Kidney (tissue), 22 donors: ENCODE measurements at places on chromosomes 6 and 20.

DNA sequence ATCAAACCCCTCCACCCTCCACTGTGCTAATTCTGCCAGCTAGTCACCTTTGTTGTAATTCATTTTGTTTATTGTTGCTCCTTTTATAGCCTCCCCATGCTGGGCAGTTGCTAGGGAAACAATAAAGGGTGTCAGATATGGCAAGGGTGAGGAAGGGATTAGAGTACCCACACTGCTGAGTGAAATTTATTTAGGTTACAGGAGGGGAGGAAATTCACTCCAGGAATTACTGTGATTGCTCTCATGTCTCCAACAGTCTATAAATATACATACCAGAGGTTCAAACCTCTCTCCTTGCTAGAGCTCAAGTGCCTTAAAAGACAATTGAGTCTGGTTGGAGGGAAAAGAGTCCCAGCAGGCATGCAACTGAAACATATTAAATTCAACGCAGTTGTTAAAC lies 90.6 kb upstream of the ADGRF1 start:
- no peak for DNase-seq

DNA sequence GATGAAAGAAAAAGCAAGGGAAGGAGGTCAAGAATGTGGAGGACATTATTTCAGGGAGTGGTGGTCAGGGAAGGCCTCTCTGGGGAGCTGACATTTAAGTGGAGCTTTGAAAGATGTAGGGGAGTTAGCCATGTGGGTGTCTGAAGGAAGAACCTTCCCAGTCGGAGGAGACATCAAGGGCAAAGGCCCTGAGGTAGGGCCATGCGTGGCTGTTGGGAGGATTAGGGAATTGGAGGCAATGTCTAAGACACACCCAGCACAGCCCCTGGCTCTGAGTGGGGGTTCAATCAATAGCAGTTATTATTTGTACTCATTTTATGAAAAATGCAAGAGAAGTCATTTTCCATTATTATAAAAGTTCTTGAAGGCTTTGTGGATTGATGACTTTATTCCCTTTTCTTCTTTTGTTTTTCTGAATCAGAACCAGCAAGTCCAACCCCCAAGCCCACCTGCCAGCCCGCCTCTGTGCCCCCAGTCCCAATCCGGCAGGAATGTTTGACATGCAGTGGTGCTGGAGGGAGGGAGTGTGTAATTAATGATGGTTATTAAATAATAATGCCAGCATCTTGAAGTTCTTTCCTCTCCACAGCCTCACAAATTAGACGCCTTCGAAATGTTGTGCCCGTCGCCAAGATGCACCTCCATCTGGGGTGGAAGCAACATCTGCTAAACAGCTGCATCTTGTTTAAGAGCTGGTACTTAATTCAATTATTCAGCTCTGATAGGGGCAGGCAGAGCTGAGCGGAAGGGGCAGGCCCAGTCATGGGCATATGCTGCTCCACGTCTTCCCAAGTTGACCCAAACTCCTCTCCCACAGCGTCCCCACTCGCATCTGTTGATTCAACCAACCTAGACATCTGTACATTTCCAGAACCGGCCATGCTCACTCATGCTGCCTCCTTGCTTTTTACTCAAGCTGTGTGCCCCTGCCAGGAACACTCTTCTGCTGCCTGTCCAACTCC lies 81.3 kb upstream of the SIRPA start:
- DNase-seq, result no peak

DNA sequence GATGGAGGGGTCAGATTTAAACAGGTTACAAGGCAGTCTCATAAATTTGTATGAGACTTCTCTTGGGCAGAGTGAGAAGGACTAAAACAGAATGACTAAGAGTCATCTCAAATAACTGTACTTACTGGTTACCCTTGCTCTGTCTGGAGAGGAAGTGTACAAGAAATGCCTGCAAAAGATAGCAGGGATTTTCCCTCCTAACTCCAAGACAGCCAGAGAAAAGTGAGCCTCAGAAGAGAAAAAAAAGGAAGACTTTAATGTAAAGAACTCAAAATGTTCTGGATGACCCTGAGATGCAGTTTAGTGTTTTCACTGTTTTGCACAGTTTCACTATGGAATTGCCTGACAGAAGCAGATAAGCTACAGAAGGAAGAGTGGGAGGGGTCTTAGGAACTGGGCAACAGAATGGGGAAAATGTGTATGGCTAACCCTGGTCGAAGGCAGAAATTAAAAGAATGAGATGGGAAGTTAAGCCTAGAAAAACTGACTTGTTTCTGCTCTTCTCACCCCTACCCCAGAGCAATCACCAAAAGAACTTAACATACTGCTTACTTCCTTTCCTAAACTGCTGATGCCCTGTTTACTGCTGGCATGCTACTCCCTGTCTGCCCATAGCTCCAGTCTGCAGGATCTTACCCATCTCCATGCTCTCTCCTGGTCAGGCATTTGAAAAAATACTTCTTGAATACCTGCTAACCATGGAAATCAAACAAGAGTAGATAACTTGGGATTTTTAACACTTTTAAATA lies 98.1 kb upstream of the MARCKS start:
- no peak for DNase-seq

DNA sequence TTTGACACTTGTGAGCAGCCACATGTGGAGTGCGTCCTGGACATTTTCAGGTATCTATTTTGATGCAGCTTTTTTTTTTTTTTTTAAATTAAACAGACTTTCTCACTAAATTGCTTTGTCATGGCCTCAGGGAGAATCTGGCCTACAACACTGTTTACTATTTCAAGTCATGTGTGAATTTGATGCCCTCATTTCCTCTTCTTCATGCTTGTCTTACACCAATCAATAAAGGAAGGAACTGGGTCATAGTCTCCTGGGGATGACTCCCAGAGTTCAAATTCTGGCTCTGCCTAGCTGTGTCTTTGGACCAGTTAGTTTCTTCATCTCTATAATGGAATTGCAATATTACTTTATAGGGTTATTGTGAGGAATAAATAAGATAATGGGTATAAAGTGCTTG lies 554.1 kb downstream of the PRKN start:
- DNase-seq, result no peak

DNA sequence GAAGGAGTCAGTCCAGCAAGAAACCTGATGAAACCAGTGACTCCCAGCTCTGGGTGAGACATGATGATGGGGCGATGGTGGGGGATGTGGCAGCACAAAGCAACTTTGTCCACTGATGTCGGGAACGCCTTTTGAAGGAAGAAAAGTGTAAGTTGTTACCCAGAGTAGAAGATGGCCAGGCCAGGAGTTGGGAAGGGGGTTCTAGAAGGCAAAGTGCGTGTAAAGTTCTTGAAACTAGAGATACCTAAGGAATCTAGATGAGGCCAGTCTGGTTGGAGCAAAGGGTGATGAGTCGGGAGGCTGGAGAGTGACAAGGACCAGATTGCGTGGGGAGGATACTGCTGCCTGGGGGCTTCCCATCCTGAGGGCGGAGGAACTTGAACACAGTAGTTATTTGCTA lies 117.0 kb downstream of the PHACTR3 start:
- no peak for DNase-seq

DNA sequence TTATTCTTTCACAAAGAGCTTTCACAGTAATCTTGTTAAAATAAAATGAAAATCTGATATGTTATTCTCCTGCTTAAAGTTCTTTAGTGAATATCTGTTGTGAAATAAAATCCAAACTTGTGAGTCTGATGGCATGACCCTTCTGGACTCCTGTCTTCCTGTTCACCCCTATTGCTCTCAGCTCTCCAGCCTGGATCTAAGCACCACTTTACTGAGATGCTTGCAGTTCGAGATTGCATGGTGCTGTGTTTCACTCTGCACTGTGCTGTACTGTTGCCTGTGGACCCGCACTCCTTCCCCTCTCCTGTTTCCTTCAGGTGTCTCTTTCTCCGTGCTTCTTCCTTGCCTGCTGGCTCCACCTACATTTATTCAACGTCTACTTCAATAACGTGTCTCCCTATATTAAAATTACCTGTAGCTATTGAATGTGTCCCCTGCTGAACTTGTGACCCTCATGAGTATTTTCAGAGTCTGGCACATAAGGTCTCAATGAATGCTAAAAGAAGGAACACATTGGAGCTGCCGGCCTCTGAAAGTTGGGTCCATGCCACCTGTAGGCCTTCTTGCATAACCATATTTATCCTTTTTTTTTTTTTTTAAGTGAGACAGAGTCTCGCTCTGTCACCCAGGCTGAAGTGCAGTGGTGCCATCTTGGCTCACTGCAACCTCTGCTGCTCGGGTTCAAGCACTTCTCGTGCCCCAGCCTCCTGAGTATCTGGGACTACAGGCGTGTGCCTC lies 100.1 kb downstream of the ARID1B start:
- no peak for DNase-seq

- no peak for DNase-seq
Observed at GRCh38 chr6:15206887-15207286, 39.0 kb upstream of the JARID2 start.

GRCh38 chr6:166166314-166167257 lies 1.1 kb downstream of the TBXT start:
- DNase-seq, result no peak

DNA sequence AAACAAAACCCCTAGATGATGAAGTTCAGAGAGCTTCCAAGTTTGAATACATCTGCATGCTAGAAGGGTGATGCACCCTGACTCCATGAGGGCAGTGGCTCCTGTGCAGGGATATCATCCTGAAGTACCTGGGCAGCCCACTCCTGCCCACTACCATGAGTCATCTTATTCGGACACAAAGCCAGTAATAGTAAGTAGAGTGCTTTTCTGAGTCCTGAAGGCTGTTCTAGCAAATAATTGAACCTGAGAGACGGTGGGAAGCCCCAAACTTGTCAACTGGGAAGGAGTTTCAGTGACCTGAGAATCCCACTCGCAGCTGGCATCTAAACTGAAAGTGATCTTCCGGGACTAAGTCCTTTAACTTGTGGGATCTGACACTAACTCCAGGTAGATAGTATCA lies 152.9 kb upstream of the COL21A1 start:
- no peak for DNase-seq

DNA sequence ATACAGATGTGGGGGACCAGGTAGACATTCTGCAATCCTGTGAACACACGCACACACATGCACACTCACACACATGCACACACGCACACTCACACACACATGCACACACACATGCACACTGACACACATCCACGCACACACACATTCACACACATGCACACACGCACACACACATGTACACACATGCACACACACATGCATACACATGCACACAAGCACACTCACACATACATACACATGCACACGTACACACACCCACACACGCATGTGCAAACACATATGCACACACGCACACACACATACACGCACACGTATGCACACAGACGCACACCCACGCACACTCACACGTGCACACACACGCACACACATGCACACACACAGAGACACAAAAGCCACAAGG lies 14.3 kb upstream of the GGTLC1 start:
- DNase-seq, result no peak
